ENCODE measurements at places on chromosomes 7 and 10. TPM values are rescaled to one million over a fixed set of nuclear protein-coding genes. Genes with fewer than 3 reads are reported as not detected.

Gene MYO1G
- total RNA-seq = under 0.01 TPM

Gene DRGX
- total RNA-seq = not detected

Gene NUTM2E
- not detected for total RNA-seq

Gene FGFBP3
- 0.32 TPM for total RNA-seq

Gene HOXA2
- total RNA-seq = 0.76 TPM

Gene TEX47
- not detected for total RNA-seq

Gene FBXO24
- total RNA-seq = 0.13 TPM

Gene PAPOLB
- 0.39 TPM for total RNA-seq

Gene SEMA3D
- total RNA-seq = 10.3 TPM

Gene RNF133
- total RNA-seq = 1.3 TPM

Gene HTR5A
- not detected for total RNA-seq

Gene HYAL4
- total RNA-seq = not detected

Gene FAM131B
- 0.54 TPM for total RNA-seq
